ENCODE measurements at places on chromosomes 3 and 15.

- DNase-seq: peak; percentile 64
These were observed 3.4 kb downstream of the PARP9 start for GRCh38 chr3:122560680-122561079.

DNA sequence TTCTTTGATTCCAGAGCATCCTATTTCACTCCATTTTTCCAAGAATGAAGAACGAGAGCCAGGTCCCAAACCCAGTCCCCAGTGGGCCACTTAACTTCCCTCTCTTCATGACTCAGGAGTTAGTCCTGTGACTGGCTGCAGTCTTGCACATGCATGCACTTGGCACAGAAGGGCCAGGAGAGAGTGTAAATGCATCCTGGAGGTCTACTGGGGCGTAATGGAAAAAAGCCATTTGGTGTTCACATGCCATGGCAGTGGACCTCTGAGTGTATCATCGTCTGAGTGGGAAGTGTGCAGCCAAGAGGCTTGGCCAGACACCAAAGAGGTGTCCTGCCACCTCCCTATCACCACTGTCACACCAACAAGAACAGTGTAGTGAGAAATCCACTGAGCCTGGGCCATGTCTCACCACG, 15.1 kb upstream of the RFTN1 start:
- DNase-seq: no peak

GRCh38 chr3:72536206-72536877, 311.9 kb downstream of the SHQ1 start:
- no peak for DNase-seq

- no peak for DNase-seq
These were observed 88.4 kb downstream of the LMLN start for GRCh38 chr3:198048445-198048844.

DNA sequence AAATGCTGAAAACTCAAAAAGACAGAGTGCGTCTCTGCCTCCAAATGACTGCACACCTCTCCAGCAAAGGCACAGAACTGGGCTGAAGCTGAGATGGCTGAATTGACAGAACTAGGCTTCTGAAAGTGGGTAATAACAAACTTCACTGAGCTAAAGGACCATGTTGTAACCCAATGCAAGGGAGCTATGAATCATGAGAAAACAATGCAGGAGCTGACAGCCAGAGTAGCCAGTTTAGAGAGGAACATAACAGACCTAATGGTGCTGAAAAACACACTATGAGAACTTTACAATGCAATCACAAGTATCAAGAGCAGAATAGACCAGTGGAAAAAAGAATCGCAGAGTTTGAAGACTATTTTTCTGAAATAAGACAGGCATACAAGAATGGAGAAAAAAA, 10.1 kb upstream of the AVEN start:
- no peak for DNase-seq

DNA sequence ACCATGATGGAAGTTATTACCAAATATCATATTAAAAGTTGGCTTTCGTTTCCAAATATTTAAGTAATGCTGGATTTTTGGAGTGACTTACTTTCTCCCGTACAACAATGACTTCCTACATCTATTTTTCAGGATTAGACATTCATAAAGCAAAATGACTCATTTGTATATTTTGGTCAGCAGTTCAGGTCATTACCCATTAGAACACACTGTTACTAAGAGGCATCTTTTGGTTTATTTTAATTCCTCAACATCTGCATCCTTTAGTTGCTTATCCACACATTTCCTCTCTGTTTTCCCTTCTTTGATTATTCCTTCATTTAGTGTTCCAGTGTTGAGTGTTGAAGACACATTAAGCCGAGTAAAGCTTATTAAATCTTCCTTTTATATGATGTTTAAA, 348.2 kb downstream of the NAALADL2 start:
- no peak for DNase-seq

GRCh38 chr15:78340231-78341056, at the start of gene CRABP1:
Gene CRABP1, plus strand, starts transcription at chr15:78340353. Its CDS starts 76 bp downstream, at chr15:78340429.
- no peak for DNase-seq

DNA sequence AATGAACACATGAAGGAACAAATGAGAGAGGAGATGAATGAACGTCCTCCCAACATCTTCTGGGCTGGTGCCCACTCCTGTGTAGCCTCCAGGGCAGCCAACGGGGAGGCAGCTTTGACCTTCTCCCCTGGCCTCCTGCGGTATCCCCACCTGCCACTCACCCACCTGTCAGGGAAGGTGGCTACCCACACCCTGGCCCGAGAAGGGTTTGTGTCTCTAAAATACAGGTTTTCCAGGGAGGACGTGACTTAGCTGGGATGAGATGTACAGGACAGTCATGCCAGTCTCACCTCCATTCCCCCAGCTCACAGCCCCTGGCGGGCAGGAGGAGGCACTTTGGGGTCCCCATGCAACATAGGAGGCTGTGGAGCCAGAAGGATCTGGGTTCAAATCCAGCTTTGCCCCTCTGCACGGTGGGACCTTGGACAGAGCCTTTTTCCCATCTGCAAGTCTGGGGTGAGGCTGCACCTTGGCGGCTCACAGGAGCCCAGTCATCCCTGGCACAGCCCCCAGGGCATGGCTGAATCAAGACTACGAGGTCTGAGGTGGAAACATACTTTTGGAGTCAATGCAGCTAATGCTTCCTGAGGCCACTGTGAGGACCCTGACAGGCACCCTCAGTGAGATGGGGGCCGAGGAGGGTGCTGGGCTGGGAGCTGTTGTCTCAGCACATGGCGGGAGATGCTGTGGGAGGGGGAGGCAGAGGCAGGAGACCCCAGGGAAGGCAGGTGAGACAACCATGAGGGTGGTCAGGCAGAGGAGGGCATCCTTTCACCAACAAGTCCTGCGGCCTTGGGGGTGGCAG, 11.1 kb upstream of the PLXND1 start:
- no peak for DNase-seq

GRCh38 chr3:193483988-193484539, 70.6 kb downstream of the ATP13A4 start:
- no peak for DNase-seq

- no peak for DNase-seq
These were observed 133.6 kb downstream of the CD47 start for GRCh38 chr3:107956991-107957900.

DNA sequence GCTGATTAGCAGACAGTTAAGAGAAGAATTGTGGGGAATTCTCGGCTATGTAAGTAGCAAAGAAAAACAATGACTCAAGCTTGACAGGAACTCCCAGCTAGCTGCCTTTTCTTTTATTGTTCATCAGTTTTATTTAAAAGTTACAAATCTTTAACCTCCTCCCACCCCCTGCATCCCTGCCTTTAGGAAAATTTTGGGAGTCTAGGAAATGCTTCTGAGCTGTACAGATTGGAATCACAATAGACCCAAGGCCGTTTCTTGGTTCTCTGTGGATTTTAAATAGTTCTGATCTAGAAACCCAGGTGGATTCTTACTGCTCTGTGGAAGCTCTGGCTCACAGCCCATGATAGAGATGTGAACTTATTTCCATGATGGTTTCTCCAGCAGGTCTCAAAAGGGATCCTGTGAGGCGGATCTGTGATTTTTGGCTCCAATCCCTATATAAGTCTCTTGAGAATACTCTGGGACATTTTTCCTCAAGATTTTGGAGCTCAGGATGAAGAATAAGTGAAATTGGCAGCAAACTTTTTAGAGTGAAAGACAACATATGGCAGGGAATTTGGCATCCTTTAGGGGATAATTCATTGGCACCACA, 312.3 kb downstream of the EPHA3 start:
- no peak for DNase-seq

DNA sequence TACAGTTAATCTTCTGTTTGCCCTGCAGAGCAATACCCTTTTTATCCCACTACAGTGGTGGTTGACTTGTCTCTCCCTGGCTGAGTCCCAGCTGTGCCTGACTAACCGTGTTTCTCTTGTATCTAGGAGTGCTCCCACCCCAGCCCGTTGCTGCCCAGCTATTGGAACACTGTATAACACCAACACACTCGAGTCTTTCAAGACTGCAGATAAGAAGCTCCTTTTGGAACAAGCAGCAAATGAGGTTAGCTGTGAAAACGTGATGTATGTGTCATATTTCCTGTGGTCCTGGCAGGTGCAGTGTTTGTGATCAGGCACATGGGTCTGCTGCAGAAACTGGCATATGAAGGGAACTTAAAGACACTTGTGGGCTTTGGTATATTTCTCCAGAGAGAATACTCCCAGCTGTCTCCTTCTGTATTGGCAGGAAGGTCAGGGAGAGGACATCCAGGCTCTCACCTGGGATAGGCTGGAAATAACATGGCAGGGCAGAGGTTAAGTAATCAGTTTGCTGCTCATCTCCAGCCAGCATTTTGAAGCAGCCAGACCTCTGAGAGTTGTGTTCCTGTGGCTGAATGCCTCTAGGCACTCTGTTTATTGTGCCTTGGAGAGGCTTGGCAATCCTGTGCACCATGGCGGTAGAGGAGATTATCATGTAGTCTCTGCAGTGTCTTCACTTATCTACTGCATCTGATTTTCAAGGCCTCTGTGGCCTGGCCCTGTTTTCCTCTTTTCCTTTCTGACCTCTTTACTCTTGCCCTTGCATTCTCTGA, 34.8 kb downstream of the ATG7 start:
- no peak for DNase-seq

GRCh38 chr3:111040959-111041358, 30.7 kb upstream of the NECTIN3 start:
- no peak for DNase-seq

DNA sequence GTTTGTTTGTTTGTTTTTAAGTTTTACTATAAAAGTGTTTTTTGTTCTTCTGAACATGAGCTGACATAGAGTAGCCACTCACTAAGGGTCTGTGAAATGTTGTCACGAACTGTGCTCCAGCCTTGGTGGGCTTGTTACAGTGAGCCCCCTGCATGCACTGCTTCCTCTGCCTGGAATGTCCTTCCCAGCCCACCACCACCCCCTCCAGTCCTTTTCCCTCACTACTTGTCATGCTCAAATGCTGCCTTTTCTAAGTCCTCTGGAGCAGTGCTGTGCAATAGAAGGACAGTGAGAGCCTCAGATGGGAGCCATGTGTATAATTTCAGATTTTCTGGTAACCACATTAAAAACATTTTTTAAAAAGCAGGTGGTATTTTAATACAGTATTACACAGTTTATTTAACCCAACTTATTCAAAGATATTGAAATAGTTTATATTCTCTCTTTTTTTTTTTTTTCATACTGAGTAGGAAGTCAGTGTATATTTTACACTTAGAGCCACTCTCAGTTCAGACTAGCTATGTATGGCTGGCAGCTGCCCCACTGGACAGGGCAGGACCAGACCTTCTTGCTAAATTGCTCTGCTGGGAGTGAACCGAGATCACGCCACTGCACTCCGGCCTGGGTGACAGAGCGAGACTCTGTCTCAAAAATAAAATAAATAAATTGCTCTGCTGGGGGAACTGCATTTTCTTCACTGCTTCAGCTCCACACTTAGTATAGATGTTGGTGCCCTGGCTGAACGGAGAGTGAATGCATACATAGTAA, 26.9 kb downstream of the MKRN2OS start:
- no peak for DNase-seq

GRCh38 chr3:20842002-20842401, 656.0 kb upstream of the SGO1 start:
- no peak for DNase-seq

DNA sequence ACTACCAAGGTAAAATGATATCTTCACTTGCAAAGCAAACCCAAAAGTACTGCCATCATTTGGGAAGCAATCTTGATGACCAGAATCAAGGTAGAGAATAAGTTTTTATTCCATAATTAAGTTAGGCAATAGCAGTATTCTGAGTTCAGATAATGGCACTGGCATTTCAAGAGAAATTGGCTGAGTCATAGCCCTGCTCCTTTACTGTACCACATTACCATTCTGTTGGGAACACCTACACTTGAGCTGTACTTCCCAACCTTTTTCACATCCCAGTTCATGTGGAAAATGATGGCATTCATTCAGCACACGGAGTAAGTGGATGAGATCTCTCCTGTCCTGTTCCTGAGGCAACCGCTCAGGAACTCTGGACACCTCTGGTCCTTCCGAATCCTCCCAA, 311.6 kb upstream of the TPRG1 start:
- DNase-seq: no peak
